ENCODE measurements at places on chromosomes 3 and 15.
A peak's percentile ranks its signal among the peaks of the same experiment; 100 is the strongest.

DNA sequence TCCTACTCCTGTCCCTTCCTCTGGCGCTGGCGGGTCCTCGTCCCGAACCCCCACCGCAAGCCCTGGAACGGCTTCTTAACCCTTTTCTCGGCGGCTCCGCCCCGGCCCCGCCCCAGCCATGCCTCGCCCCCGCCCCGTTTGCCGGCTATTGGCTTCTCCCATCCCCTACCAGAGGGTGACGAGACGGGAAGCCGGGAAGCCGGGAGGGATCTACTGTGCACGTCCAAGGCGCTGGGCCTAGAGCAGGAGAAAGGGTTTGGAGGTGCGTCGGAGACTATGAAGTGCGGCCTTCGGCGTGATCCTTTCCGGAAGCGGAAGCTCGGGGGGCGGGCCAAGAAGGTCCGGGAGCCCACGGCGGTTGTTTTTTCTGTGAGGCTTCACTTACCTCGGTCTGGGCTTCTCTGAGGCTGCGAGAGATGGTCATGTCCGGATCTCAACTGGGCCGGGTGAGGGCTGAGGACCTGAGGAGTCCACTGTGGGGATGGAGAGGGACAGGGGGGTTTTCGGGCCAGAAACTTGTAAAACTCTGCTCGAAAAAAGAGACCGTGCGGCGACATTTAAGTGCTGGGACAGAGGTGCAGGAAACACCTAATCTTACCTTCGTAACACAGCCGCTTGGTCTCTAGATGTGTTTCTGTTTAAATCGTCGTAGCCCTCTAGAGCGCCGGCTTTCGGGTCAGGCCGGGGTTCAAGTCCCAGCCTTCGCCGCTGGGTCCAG is 21.4 kb downstream of the ROPN1B start:
- DNase-seq = peak; percentile 76

- no peak for DNase-seq
These were observed 83.8 kb downstream of the GADL1 start for GRCh38 chr3:30810625-30811024.

DNA sequence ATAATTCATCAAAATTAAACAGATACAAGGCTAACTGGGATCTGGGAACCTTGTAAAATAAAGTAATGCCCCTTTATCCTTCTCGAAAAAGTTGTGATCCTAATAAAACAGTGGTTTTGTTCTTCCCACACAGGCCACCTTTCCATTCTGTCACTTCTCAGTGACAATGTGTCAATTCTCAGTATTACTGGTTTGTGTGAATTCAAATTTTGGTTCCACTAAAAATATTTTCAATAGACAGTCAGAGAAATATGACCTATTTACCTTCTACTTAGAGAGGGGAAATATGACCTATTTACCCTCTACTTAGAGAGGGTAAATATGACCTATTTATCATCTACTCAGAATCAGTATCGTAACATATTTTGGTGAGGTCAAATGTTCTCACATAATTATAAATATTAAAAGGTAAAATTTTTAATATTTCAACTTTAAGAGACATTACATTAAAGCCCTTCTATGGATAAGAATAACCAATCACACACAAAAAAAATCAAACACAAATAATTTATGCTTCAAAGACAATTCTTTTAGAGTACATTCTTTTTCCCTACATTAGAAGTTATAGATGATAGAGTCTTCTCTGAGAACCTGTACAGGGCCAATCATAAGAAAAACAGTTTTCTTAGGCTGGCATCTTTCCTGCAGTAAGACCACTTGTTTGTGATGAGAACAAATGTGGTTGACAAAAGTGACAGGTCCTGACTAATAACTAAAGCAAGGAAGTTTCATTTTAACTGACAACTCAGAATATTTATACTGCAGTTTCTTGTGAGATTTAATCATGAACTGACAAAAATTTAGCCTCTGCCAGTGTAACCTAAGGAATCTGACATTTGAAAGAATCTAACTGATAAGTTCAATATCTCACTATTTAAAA is 323.3 kb downstream of the DIPK2A start:
- no peak for DNase-seq

DNA sequence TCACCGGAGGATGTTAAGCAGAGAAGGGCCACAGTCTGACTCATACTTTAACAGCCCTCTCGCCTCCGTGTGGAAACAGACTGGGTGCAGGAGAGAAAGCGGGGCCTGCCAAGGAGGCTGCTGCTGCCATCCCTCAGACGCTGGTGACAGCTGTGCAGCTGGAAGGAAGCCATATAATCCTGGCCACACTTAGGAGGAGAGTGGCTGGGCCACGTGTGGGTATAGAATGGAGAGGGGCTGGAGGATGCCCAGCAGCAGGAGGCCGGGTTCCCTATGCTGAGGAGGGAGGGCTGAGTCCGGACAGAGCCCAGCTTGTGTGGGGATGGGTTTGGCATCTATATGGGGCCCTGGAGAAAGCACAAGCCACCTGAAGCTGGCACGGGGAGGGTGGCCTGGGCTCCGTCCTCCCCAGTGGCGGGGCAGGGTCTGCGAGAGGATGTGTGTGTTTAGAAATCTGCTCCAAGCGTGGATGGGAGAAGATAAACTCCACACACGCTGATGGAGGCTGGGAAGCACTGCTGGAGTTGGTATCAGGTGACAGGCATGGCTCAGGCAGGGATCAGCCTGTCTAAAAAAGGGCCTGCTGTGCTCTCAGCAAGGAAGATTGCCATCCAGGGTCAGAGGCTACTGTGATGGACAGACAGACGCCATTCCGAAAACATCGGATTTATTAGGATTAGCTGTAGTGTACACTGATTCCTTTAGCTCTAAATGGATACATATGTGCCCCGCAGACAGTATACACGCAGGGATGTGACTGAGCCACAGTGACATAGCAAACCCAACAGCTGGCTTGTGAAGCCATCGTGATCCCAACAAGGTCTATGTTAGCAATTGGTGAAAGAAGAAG is 15.9 kb downstream of the ABTB1 start:
- no peak for DNase-seq
